CD14-positive monocyte (primary cell): ENCODE measurements at places on chromosomes 6 and 20. TPM values are rescaled to one million over a fixed set of nuclear protein-coding genes. Genes with fewer than 3 reads are reported as not detected.

GRCh38 chr6:81735756-81736380, 16.6 kb downstream of the TENT5A start:
- H3K27ac ChIP-seq, result no peak overlapping the region
- no peak for DNase-seq
- H3K27me3 ChIP-seq, result no peaks in the 10 kb centered on the region
- no peaks in the 10 kb centered on the region for H3K36me3 ChIP-seq
- no peak overlapping the region for H3K4me3 ChIP-seq

DNA sequence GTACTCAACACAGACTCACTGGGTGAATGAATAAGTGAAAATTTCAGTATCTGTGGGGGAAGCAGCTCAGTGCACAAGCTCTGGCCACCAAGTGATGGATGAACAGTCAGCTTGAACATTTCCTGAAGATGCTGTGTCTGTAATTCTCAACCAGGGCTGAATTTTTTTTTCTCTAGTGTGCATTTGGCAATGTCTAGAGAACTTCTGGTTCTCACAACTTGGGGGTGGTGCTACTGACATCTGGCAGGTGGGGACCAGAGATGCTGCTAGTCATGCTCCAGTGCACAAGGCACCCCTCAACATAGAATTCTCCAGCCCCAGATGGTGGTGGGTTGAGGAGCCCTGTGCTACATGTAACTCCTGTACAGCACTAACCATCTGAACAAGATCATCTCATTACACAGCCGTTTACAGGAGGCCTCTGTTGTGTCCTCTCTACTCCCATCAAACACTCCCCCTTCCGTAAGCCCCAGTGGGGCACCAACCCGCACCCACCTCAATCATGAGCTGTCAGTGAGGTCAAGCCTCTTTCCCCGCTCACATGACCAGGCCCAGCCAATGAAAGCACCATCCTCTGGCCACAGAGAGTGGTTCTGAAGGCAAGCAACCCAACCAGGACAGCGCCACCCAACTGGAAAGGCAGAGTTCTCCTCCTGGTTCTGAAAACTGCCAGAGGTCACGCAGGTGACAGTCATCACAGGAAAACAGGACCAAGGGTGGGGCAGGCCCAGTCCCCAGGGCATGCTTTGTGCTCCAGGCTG, 103.9 kb upstream of the PMEPA1 start:
- H3K27me3 ChIP-seq, result no peaks in the 10 kb centered on the region
- H3K27ac ChIP-seq, result no peak overlapping the region
- no peak overlapping the region for H3K4me3 ChIP-seq

- no peak overlapping the region for H3K4me3 ChIP-seq
- no peaks in the 10 kb centered on the region for H3K4me1 ChIP-seq
- no peaks in the 10 kb centered on the region for H3K27me3 ChIP-seq
- no peak for DNase-seq
- no peak overlapping the region for H3K27ac ChIP-seq
Observed at GRCh38 chr6:2081155-2082138, 164.0 kb downstream of the GMDS start.

- peaks cover 3% of the 10 kb centered on the region for H3K4me1 ChIP-seq
- H3K27ac ChIP-seq, result no peak overlapping the region
- no peaks in the 10 kb centered on the region for H3K27me3 ChIP-seq
- no peak for DNase-seq
- H3K36me3 ChIP-seq, result no peaks in the 10 kb centered on the region
- H3K4me3 ChIP-seq, result no peak overlapping the region
Observed at GRCh38 chr6:18515767-18516166, 128.6 kb downstream of the RNF144B start.

DNA sequence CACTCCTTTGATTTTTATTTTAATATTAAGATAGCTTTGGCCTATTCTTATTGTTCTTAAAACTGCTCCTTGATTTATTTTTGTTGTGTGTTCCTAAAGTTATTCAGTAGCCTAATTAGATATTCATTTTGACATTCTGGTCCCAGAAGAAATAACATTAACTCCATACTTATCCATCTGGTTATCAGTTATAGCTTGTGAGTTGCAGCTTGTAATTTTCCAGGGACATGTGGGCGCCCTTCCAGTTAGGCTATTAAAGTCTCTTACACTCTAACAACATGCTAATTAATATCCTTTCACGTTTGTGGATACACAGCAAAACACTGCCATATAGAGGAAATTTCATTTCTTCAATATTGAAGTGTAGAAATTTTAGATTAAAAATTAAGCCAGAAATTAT, 987.5 kb downstream of the HACE1 start:
- no peak overlapping the region for H3K4me3 ChIP-seq
- H3K4me1 ChIP-seq, result no peaks in the 10 kb centered on the region
- no peak overlapping the region for H3K27ac ChIP-seq
- DNase-seq, result no peak
- no peaks in the 10 kb centered on the region for H3K27me3 ChIP-seq
- no peaks in the 10 kb centered on the region for H3K36me3 ChIP-seq

- H3K27ac ChIP-seq, result no peak overlapping the region
- H3K27me3 ChIP-seq, result no peaks in the 10 kb centered on the region
- no peak for DNase-seq
- H3K4me3 ChIP-seq, result no peak overlapping the region
- no peaks in the 10 kb centered on the region for H3K36me3 ChIP-seq
Observed at GRCh38 chr6:5315881-5316280, 54.6 kb downstream of the FARS2 start.

DNA sequence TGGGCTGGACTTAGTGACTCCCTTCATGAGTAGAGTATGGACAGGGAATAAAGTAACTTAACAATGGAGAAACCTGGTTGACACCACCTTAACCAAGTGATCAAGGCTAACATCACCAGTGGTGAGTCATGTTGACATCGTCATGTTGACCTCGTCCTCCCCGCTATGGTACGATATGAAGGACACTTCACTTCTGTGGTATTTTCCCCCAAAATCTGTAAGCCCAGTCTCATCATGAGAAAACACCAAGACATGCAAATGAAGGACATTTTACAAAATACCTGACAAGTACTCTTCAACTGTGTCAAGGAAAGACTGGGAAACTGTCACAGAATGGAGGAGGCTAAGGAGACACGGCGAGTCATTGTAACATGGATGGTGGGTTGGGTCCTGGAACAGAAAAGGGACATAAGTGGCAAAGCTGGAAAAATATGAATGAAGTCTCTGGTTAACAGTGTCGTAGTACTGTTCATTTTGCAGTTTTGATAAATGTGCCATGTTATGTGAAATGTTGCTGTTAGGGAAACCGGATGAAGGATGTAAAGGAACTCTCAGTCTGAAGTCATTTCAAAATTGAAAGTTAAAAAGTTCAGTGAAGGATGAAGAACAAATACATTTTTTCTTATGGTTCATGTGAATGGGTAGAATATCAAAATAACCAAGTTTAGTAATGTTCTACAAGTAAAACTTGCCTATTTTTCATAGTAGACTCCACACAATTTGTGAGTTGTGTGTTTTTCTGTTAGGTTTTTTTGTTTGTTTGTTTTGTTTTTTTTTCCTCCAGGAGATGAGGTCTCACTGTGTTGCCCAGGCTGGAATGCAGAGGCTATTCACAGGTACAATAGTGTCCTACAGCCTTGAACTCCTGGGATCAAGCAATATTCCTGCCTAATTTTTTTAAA, 247.5 kb downstream of the TMEM242 start:
- no peak for DNase-seq
- no peaks in the 10 kb centered on the region for H3K27me3 ChIP-seq
- H3K4me1 ChIP-seq, result no peaks in the 10 kb centered on the region
- H3K36me3 ChIP-seq, result peaks cover 13% of the 10 kb centered on the region
- H3K27ac ChIP-seq, result no peak overlapping the region

OXT gene
- polyA plus RNA-seq, result not detected

PCK1 gene
- not detected in 2 replicates for polyA plus RNA-seq

MOG gene
- polyA plus RNA-seq, result not detected

DNA sequence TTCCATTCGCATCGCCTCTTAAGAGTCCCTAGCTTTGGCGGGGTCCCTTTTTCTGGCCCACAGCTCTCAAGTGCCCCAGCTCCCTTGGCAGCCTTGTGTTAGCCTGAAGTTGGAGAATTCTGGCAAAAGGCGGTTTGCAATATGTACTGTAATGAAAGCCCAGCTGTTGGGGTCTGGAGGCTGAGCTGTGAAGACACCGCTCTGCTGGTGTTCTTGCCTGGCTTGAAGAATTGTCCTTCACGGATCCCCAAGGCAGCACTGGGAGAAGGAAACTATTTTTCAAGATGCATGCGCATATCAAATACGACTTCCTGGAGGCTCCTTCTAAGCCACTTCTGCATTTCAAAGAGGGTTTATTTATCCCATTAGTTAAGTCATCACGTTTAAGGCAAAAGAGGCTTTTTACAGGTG, 21.4 kb upstream of the CITED2 start:
- H3K27me3 ChIP-seq, result no peaks in the 10 kb centered on the region
- H3K4me3 ChIP-seq, result peak overlapping the region; percentile 33
- peaks cover 18% of the 10 kb centered on the region for H3K4me1 ChIP-seq
- H3K27ac ChIP-seq, result no peak overlapping the region
- peak; percentile 11 for DNase-seq

SERPINB1 gene
- polyA plus RNA-seq, result 64.5 and 126 TPM in 2 replicates

DNA sequence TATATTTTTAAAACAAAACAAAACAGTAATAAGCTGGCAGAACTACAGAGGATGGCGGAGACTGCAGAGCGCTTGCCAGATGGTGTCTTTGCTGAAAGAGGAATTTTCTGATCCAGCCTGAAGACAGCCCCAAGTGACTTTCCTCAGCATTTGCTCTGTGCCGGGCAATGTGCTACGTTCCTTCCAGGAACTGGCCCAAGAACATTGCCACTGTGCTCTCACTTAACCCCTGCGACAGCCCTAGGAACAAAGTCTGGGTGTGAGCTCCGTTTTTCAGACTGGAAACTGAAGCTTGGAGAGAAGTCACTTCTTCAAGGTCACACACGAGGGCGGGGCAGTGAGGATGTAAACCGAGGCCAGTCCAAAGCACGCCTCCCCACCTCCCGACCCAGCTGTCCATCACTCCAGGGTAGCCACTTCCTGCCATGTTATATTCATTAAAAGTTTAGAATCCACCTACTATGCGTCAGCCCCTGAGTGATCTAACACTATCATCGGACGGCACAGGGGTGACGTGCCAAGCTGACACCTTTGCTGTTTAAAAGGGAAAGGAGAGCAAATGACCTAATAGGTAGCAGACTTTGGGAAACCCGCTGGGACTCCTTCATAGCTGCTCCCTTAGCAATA, 22.3 kb upstream of the BMP7 start:
- no peaks in the 10 kb centered on the region for H3K36me3 ChIP-seq
- H3K27ac ChIP-seq, result no peak overlapping the region
- no peak for DNase-seq

GRCh38 chr6:128919412-128920180, 36.7 kb downstream of the LAMA2 start:
- H3K4me3 ChIP-seq, result no peak overlapping the region
- no peaks in the 10 kb centered on the region for H3K4me1 ChIP-seq
- no peak overlapping the region for H3K27ac ChIP-seq
- DNase-seq, result no peak
- H3K36me3 ChIP-seq, result no peaks in the 10 kb centered on the region

DNA sequence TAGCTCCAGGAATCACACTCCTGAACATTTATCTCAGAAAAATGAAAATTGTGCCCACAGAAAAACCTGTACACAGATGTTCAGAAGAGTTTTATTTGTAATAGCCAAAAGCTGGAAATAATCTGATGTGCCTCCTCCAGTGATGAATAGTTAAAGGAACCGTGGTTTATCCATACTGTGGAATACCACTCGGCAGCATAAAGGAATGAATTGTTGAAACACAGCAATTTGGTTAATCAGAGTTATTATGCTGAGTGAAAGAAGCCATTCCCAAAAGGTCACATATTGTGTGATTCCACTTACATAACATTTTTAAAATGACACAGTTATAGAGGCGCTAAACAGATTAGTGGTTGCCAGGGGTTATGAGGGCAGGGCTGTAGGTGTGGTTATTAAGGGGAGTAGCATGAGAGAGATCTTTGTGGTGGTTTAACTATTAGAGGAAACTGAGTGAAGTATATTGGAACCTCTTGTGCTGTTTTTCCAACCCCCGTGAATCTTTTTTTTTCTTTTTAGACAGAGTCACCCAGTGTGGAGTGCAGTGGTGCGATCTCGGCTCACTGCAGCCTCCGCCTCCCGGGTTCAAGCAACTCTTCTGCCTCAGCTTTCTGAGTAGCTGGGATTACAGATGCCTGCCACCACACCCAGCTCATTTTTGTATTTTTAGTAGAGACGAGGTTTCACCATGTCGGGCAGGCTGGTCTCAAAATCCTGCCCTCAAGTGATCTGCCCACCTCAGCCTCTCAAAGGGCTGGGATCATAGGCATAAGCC, 26.2 kb downstream of the PSMF1 start:
- DNase-seq, result no peak
- no peak overlapping the region for H3K4me3 ChIP-seq
- H3K27ac ChIP-seq, result no peak overlapping the region
- H3K27me3 ChIP-seq, result no peaks in the 10 kb centered on the region

CLVS2 gene
- polyA plus RNA-seq, result not detected

EMILIN3 gene
- not detected for polyA plus RNA-seq

BIRC7 gene
- polyA plus RNA-seq, result 0.21 and 0.37 TPM in 2 replicates

MYH7B gene
- 0.75 and 1.0 TPM in 2 replicates for polyA plus RNA-seq

DNA sequence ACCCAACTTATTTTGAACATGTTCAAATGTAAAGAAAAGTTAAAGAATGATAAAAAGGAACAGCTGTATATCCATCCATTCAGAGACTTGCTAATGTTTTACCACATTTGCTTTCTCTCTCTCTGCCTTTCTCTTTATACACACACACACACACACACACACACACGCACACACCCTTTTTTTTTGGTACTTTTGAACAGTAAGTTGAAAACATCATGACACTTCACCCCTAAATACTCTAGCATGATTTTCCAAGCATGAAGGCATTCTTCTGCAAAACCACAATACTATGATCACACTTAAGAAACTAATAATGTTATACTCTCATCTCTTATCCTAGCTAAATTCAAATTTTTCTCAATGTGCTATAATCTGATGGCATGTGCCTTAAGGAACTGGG, 192.3 kb downstream of the UTRN start:
- no peak overlapping the region for H3K27ac ChIP-seq
- H3K27me3 ChIP-seq, result no peaks in the 10 kb centered on the region
- peaks cover 69% of the 10 kb centered on the region for H3K36me3 ChIP-seq
- H3K4me1 ChIP-seq, result no peaks in the 10 kb centered on the region
- DNase-seq, result no peak
- H3K4me3 ChIP-seq, result no peak overlapping the region

DNA sequence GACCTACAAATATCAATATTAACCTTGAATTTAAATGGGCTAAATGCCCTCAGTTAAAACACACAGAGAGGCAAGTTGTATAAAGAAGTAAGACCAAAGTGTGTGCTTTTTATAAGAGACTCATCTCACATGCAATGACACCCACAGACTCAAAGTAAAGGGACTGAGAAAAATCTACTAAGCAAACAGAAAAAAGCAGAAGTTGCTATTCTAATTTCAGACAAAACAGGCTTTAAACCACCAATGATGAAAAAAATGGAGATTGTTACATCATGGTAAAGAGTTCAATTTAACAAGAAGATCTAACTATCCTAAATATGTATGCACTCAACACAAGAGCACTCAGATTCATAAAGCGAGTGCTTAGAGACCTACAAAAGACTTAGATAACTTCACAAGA, 741.9 kb upstream of the MARCKS start:
- H3K27ac ChIP-seq, result no peak overlapping the region
- H3K27me3 ChIP-seq, result no peaks in the 10 kb centered on the region
- peaks cover 37% of the 10 kb centered on the region for H3K4me1 ChIP-seq
- no peaks in the 10 kb centered on the region for H3K36me3 ChIP-seq
- DNase-seq, result peak; percentile 36
